ENCODE measurements at places on chromosomes 13 and 19. TPM values are rescaled to one million over a fixed set of nuclear protein-coding genes. Genes with fewer than 3 reads are reported as not detected.

DLL3 gene
- total RNA-seq = 0.68 TPM

PDE4A gene
- total RNA-seq = 0.42 TPM

EMP3 gene
- total RNA-seq = 190 TPM

CPAMD8 gene
- total RNA-seq = 2.3 TPM

COMP gene
- total RNA-seq = not detected

RCBTB2 gene
- total RNA-seq = 2.4 TPM

MCF2L gene
- not detected for total RNA-seq

ZNF738 gene
- 3.4 TPM for total RNA-seq

ZNF69 gene
- not detected for total RNA-seq

ZNF224 gene
- total RNA-seq = 22.7 TPM
